ENCODE measurements at places on chromosomes 2 and 18.

DNA sequence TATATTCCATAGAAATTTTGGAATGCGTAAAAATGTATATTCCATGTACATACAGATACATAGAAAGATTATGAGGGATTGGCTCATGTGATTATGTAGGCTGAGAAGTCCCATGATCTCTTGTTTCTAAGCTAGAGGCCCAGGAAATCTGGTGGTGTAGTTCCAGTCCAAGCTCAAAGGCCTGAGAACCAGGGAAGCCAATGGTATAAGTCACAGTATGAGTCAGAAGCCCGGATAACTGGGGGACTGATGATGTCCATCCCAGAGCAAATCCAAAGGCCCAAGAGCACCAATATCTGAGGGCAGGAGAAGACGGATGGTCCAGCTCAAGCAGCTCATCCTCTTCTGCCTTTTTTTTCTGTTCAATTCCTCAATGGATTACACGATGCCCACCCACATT, 385.0 kb upstream of the KLHL29 start:
- DNase-seq: no peak

DNA sequence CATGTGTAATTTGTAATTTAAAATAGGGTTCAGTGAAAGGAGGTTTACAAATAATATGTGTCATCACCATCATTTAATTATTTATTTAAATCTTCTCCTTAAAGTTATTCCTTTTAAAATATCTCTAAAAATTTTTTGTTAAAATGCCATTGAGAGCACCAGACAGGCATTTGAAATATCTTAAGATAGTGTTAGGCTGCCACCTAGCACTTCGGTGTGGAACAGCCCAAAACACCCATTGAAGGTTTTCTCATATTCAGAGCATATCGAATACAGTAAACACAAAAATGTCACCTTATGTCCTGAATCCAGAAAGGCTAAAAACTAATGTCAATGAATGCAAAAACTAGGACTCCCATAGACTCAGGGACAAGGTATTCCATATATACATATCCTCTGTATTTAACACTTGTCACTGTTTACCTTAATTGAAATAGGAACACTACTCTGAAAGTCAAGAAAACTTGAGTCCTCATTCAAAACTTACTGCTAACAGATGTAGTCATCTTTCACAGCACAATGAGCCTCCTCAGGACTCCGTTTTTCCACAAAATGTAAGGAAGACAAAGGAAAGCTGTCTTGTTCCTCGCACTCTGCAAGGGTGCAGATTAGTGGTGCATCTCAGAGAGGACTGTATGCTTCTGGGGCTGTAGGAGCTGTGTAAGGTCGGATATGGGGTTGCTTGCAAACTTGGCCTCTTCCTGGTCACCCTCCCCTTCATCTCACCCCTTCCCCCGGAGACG, 329.5 kb downstream of the PAX3 start:
- DNase-seq: no peak

DNA sequence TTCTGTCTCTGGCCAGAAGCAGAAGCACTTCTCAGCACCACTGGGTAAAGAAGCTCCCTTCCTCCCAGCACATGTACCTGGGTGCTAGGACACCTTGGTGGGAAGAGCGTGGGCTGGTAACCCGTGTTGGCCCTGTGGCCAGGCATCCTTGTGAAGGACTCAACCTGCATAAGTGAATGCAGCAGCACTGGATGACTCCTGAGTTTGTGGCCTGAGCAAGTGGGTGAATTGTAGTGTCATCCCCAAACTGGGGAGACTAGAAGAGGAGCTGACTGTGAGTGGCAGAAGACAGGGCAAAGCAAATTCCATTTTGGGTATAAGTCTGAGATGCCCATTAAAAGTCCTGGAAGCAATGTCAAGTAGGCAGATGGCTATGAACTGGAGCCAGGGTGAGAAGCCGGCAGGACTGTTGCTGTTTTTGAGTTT, 63.4 kb downstream of the STAT1 start:
- DNase-seq: no peak

DNA sequence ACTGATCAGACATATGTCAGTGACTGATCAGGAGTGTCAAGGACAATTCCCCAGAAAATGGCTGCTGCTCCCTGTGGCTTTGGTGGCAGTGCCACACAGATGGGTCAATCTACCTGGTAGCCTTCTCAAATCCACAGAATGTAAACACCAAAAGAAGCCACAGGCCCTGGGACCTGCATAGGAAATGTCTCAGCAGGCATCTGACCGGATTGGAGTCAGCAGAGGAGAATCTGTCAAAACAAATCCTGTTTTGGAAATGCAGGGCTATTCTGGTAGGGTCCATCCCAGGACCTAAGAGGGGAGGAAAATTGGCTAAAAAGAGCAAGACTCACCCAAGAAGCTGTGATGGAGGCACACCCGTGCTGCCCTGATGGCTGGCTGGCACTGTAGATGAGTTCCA, 189.7 kb downstream of the TMEM247 start:
- no peak for DNase-seq

- no peak for DNase-seq
Measured at GRCh38 chr18:25278394-25278793, 73.6 kb downstream of the ZNF521 start.

DNA sequence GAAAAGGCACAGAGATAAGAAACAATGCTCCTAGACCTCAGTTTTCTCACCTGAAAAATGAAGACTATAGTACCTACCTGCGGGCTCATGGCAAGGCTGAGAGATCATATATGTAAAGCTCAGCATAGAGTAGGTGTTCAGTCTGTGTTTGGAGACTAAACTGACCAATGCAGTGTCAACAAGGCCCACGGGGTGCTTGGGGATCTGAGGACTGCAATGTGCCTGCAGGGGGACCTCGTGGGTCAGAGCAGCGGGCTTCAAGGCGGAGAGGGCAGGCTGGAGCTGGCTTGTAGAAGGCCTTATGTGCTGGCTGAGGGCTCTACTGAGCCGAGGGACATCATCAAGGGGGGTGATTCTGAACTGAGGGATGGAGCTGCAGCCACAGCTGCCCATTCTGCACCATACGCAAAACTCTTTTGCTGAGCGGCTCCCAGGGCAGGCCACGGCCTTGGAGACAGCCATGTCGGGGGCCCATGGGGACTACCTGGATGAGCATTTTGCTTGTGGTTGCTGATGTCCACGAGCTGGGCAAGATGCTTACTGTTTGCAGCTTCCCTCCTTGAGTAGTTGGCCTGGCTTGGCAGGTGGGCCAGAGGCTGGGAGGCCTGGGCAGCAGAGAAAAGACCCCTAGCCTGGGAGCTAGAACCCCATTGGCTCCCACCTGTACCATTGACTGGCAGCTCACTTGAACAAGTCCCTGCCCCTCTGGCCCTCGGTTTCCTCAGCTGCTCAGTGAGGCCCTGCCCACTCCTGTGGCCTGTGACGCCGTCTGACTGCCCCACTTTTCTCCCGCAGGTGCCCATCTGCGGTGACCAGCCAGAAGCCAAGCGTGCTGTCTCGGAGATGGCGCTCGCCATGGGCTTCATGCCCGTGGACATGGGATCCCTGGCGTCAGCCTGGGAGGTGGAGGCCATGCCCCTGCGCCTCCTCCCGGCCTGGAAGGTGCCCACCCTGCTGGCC, 23.5 kb downstream of the STEAP3 start:
- DNase-seq: no peak

DNA sequence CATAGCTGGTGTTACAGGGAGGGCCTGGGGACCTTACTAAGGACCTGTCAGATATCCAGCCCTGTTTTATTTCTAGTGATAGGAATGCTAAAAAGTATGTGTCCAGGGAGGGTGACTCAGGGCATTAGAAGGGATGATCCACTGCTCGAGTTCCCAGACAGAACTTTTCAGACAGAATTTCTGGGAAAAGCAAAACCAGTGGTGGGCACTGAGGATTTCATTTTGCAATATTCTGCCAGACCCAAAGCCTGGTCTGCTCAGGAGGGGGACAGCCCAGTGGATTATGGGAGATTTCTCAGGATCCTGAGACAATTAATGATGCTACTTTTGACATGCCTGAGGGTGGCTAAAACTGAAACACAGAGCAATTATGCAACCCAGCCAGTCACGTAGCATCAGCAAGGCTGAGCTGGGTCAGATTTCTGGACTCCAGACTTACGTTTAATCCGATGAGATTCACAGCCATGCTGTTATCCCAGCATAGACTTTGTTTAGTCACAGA, 4.7 kb upstream of the KCNE4 start:
- no peak for DNase-seq

GRCh38 chr2:169729274-169729605, 4.4 kb upstream of the KLHL23 start:
- no peak for DNase-seq

DNA sequence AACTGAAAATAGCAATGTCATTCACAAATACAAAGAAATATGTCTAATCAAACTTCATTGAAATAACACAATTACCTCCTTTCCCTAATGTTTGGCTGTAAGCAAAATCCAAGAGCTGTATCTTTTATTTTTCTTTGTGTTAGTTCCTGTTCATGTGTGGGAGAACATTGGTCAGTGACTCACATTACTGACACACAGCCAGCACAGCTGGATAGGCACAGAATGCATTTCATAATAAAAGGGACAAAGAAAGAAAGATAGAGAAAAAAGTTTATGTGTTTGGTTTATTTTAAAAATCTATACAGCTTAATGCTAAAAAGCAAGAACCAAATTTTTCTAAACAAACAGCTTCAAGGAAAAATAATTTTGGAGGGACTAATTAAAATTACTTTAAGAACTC, 185.6 kb upstream of the COL3A1 start:
- no peak for DNase-seq

GRCh38 chr2:197952540-197953202, 148.3 kb downstream of the PLCL1 start:
- DNase-seq: peak; percentile 5

DNA sequence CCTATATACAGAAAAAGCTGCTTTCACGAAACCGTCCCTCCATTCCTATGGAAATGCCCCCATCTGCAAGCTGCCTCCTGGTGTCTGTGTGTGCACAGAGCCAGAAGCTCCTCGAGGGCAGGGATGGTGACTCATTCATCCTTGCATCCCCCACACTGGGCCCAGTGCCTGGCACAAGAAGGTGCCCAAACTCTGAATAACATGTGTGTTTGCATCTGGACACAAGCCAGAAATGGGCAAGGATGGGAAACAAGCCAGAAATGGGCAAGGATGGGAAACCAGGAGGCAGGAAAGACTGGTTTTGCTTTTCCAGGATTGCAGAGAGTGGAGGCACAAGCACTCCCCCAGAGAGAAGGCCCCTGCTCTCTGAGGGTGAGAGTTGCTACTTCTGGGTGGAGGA, 313.9 kb downstream of the CELF4 start:
- no peak for DNase-seq

GRCh38 chr2:8159211-8159965, 522.5 kb upstream of the ID2 start:
- DNase-seq: no peak

DNA sequence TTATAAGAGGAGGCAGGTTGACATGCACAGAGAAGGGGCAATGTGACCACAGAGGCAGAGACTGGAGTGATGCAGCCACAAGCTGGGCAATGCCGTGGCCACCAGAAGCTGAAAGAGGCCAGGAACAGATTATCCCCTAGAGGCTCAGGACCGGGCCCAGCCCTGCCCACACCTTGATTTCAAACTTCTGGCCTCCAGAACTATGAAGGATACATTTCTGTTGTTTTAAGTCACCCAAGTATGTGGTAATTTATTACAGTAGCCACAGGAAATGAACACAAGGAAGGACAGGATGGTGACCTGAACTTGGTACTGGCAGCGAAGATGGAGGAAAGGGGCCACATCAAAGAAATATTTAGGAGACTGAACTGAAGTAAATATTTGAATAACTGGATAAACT, 66.8 kb upstream of the RIOK3 start:
- DNase-seq: no peak

DNA sequence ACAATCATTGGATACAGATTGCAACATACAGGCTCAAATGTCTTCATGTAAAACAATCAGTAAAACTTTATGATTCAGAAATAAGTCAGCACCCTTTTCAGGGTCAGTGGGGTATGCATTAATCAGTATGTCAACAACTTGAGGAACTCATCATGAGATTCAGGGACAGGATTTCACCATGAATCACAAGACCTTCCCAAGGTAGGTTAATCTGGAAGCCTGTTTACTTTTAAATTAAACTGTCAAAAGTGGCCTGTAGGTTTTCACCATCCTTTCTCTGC, 104.8 kb downstream of the SP100 start:
- DNase-seq: no peak

DNA sequence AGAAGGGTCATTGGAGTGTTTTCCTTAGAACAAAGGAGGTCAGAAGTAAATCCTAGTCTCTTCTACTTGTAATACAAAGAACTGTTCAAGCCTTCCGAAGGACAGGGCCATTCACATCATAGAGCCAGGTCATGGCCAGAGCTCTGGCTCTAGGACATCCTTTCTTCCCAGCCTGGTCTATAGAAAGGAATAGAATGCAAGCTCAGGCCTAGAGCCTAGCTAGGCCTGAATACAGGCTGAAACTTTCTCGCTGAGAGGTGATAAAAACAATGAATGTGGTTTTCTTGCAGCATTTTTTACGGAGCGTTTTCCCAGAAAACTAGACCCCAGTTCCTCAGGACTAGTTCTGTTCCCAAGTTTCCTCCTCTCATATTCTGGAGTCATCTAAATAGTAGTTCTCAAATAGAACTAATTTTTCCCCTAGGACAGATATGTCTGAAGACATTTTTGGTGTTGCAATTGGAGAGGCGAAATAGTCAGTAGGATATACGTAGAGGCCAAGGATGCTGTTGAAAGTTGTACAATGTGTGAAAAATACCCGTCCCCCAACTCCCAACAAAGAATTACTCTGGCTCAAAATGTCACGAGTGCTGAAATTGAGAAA, 6.8 kb downstream of the UGT1A6 start:
- DNase-seq: no peak

DNA sequence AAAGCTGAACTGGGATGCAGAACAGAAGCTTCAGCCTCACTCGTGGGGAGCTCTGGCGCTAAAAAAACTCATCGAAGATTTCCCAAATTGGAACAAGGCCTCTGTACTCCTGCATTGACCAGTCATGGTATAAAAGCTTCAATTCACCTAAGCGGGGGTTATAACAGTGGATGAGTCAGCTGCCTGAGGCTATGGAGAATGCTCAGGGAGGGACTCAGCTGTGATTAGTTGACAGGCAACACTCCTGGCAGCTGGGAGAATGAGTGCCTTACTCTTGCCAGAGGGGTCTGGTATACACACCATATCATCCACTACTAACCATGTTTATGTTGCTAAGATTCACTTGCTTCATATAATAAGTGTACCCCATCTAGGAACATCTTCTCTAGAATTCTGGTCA, 350.6 kb upstream of the VRK2 start:
- DNase-seq: no peak

- DNase-seq: no peak
Measured at GRCh38 chr2:134341476-134341875, 87.6 kb downstream of the MGAT5 start.
